Esophagus mucosa (tissue), 1 donor: ENCODE measurements at places on chromosomes 5 and 9. TPM values are rescaled to one million over a fixed set of nuclear protein-coding genes. Genes with fewer than 3 reads are reported as not detected.
A peak's percentile ranks its signal among the peaks of the same experiment; 100 is the strongest.

CDH9 gene
- not detected for total RNA-seq

C9 gene
- total RNA-seq, result not detected

TARS1 gene
- total RNA-seq, result 166 TPM

- ATAC-seq, result no peak
Observed at GRCh38 chr9:34237836-34238235, 59.0 kb downstream of the UBAP1 start.

- ATAC-seq, result no peak
Observed at GRCh38 chr5:134570886-134571285, 45.4 kb downstream of the JADE2 start.

GRCh38 chr9:22976454-22976853 lies 529.8 kb downstream of the DMRTA1 start:
- ATAC-seq, result no peak

GRCh38 chr5:135942202-135942771 lies 12.5 kb downstream of the LECT2 start:
- ATAC-seq, result no peak

DNA sequence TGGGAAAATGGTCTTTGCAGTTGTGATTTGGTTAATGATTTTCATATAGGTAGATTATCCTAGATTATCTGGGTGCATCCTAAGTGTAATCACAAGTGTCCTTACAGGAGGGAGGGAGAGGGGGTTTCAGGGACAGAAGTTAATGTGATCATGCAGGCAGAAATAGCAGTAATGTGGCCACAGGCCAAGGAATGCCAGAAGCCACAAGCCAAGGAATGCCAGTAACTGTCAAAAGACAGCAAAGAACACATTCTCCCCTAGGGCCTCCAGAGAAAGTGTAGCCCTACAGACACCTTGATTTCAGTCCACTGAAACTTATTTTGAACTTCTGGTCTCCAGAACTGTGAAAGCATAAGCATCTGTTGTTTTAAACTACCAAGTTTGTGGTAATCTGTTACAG lies 2074.5 kb downstream of the MAT2B start:
- ATAC-seq, result no peak

- peak; percentile 15 for ATAC-seq
Observed at GRCh38 chr5:177509381-177509951, at the start of gene DOK3. DOK3 (minus strand) TSS chr5:177509826; CDS start chr5:177509540, 286 bp downstream.

- ATAC-seq, result peak; percentile 92
Observed at GRCh38 chr5:172744123-172745104, 26.6 kb downstream of the DUSP1 start.

DNA sequence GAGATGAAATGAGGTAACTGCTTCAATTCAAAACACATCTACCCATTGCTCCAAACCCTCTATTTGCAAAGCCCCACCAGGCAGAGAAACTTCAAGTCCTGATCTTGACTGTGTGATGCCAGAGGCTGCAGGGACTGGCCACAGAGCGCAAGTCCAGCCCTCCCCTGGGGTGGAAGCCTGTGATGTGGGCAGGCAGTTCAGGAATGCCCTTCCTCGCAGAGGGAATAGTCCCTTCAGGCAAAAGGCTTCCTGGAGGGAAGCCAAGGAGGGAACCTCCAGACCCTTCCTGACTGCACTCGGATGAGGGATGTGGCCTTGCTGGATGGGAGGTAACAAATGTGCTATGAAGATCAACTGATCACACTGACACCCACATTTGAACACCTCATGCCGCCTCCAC lies 131.2 kb downstream of the SLIT3 start:
- ATAC-seq, result no peak

- peak; percentile 2 for ATAC-seq
Observed at GRCh38 chr5:163504079-163504931, 1.1 kb upstream of the MAT2B start.
